Fibroblast of gingiva (primary cell): ENCODE measurements at places on chromosomes 7 and 10.

- DNase-seq = no peak
Observed at GRCh38 chr7:112886208-112886607, 96.0 kb upstream of the TMEM168 start.

GRCh38 chr10:102677331-102678067 lies 33.2 kb downstream of the TRIM8 start:
- DNase-seq = no peak

GRCh38 chr10:33509231-33509831 lies 174.9 kb upstream of the NRP1 start:
- DNase-seq = peak; percentile 60

DNA sequence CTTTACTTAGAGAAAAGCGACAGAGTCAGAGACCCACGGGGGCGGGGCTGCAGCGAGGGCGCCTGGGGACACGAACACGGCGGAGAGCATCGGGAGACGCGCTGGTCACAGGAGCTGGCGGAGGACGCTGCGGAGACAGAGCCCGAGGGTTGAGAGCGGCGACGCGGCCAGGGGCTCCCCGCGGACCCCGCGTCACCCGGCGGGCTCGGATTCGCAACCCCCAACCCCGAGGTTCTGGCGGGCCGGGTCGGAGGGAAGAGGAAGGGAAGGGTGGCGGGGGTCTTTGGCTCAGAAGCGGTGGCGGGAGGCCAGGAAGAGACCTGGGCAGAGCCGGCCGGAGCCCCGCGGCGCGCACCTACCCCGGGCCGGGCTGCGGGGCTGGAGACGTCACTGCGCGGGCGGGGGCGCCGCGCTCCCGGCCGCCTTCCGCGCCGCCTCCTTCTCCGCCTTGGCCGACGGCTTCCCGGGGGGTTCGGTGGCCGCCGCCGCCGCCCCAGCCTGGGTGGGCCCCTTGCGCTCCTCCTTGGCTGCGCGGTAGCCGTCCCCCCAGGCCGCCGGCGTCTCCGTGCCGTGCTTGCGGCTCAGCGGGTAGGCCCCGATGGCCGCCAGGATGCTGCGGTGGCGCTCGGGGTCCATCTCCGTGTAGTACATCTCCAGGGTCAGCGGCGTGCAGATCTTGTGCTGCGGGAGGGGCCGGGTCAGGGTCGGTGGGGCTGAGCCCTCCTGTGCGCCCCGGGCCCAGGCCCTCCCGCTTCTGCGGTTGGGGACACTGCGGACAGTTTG lies 11.1 kb downstream of the CALY start:
- DNase-seq = no peak

- no peak for DNase-seq
Observed at GRCh38 chr7:50476953-50477625, 26.9 kb upstream of the FIGNL1 start.

- DNase-seq = no peak
Observed at GRCh38 chr7:29328045-29328444, 133.5 kb downstream of the CHN2 start.

DNA sequence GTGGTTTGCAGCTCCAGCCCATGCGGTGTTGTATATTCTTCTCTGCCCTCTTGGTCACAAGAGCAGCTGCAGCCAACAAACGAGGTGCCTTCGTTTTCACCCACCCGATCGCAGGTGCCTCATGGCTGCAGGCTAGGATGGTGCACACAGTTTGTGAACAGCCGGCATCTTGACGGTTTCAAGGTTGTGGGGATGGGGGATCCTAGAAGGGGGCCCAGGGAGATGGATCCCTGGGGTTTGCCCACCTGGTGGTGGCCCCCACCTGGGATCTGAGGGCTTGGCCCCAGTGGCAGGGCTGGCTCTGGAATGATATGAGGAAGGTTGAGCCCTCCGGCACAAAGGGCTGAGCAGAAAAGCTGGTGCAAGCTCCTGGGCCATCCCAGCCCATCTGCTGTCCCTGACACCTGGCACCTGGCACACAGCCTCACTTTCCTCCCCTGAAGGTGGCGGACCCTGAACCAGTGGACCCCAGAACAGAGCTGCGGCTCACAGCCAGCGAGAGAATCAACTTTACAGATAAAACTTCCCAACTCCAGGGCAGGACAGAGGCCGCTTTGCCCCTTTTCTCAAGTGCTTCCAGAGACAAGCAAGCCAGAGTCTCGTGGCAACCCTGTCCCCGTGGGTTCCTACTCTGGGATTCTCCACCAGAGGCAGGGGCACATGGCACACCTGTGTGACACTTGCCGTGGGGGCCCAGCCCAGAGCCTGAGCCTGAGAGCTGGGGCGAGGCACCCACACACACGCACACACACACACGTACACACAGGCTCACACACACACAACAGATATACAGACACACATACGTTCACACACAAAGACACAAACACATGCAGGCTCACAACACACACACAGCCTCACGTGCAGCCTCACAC lies 177.3 kb upstream of the PPP2R2D start:
- DNase-seq = no peak

- no peak for DNase-seq
Observed at GRCh38 chr10:17915181-17915580, 36.5 kb upstream of the SLC39A12 start.
